ENCODE measurements at places on chromosomes 3 and 15.

DNA sequence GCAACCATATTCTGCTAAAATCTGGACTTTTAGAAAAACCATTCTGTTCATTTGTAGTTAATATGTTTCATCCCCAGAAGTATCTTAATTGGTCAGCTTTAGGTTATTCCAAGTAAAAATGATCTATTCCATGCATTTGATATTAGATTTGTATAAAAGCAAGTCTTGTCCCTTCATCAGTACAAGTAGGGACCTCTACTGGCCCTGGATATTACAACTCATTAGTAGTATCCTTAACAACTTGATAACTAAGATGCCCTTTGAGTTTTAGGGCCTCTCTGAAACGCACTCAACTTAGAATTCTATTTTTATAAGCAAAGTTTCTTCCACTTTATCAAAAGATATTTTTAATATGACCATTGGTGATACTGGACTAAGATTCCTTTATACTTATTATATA is 25.3 kb upstream of the SELENOT start:
- no peak for DNase-seq

GRCh38 chr15:47762621-47763020 is 45.3 kb downstream of the SEMA6D start:
- DNase-seq = no peak

DNA sequence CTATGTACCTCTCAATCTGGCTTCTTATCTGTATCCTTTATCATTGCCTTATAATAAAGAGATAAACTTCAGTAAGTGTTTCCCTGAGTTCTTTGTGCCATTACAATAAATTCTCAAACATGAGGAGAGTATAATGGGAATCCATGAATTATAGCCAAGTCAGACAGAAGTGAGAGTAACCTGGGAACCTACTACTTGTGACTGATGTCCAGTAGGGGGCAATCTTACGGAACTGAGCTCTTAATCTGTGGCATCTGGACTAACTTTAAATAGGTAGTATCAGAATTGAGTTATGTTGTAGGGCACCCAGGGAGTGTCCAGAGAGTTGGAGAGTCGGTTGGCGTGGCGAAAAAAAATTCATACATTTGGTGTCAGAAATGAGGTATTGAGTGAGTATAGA is 542.6 kb downstream of the ZBBX start:
- no peak for DNase-seq

DNA sequence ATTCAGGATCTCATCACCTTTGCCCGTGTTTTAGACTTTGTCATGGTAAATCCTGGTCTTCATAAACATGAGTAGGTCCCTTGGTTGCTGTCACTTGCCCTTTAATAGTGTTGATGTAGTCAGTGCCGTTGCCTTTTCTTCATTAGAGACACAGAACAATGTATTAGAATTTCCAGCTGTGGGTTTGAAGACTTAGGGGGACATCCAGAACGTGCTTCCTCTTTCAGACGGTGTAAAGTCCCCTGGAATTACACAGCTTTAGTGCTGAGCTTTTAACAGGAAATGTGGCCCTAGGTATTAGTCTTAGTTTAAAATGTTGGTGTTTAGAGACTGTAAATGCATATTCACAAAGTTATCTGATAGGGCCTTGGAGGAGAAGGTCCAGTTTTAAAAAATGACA is 8.8 kb upstream of the LRCH3 start:
- no peak for DNase-seq

DNA sequence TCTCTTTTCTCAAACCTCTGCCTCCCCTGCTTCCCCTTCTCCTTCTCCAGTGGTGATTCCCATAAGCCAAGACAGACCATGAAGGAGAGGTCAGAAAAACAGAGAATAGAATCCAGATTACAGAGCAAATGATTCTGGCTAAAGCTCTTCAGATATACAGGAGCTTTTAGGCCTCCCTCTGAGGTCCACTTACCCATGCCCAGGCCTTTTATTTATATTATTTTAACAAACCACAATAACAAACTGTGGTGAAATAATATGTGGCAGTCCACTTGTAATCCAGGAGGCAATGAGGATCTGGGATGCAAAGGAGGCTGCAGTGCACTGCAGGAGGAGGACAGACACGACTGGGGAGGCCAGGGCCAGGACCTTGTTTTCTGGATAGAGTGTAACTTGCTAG is 104.1 kb downstream of the STAC start:
- no peak for DNase-seq

GRCh38 chr3:188635258-188636042 is 481.5 kb downstream of the LPP start:
- no peak for DNase-seq

DNA sequence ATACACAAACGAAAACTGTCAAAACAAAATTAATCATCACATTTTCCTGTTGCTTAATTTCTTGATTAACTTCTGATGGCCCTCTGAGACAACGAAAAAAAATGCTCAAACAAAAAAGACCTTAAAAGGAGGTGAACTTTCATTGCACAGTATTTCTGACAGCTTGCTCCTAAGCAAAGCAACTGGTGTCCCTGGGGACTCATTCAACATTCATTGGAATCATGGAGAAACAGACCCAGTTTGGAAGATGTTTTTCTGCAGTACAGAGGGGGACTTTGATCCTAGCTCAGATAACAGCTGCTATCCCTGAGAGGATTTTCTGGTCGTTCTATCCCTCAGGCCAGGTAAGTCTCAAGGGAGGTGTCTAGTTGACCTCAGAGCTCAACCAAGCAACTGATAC is 378.7 kb upstream of the ATP11B start:
- DNase-seq = peak; percentile 10

DNA sequence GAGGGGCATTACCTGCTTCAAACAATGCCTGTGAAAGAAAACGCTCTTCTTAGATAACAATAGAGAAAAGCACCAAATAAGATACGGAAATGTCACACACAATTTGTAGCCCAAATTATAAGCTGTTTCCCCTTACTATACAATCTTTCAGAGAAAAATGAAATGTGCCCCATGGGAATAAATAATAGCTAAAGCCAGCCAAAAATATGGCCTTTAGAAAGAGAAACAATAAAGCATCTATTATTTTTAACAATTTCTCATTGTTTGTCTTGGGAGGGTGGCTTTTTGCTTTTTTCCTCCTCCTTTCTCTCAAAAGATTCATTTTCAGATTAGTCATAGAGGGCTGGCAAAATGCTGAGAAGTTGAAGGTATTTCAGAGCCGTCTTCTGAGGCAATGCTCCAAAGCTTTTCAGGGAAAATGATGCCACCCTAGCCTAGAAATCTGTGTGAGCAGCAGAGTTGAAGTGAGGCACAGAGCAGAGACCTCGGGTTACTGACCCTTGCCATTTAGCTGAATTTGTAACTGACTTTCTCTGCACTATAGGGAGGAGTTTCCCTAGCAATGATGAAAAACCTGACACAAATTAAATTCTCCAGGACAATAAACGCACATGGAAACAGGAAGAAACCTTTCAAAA is 86.3 kb upstream of the PRICKLE2 start:
- no peak for DNase-seq

DNA sequence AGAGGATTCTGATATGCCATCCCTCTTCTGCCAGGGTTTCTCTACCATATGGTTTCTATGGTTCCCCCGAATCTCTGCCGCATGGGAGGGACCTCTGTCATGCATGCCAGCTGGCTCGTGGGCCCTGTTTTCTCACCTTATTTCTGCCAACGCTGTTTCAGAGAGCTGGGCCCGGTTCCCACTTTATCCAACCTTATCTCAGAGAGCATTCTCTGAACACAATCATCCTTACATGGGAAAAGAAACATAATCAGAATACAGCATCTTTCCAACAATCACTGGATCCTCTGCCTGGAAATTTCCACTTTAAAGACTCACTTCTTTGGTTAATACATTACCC is 234.5 kb upstream of the ZBTB20 start:
- peak; percentile 10 for DNase-seq

DNA sequence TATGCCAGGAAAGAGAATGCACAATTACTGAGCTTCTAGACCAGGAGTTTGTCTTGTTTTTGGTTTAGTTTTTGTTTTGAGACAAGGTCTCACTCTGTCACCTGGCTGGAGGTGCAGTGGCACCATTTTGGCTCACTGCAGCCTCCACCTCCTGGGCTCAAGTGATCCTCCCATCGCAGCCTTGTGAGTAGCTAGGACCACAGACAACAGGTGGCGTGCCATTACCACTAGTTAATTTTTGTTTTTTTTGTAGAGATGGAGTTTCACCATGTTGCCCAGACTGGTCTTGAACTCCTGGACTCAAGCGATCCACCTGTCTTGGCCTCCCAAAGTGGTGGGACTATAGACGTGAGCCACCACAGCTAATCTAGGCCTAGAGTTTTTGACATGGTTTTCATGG is 104.4 kb upstream of the CCDC54 start:
- DNase-seq = no peak
